Activated effector memory CD4-positive, alpha-beta T cell treated with Interleukin-2 at 50 U/mL for 16 hours (primary cell): ENCODE measurements at places on chromosomes 16 and 17.

- no peak for DNase-seq
These were observed 208.3 kb upstream of the SALL1 start for GRCh38 chr16:51359141-51359955.

- no peak for DNase-seq
These were observed 91.5 kb upstream of the HAS3 start for GRCh38 chr16:69013991-69014390.

GRCh38 chr17:28928061-28928460 lies 23.3 kb downstream of the PHF12 start:
- DNase-seq: no peak

GRCh38 chr17:17186551-17187505 lies 19.3 kb downstream of the PLD6 start:
- DNase-seq: no peak

DNA sequence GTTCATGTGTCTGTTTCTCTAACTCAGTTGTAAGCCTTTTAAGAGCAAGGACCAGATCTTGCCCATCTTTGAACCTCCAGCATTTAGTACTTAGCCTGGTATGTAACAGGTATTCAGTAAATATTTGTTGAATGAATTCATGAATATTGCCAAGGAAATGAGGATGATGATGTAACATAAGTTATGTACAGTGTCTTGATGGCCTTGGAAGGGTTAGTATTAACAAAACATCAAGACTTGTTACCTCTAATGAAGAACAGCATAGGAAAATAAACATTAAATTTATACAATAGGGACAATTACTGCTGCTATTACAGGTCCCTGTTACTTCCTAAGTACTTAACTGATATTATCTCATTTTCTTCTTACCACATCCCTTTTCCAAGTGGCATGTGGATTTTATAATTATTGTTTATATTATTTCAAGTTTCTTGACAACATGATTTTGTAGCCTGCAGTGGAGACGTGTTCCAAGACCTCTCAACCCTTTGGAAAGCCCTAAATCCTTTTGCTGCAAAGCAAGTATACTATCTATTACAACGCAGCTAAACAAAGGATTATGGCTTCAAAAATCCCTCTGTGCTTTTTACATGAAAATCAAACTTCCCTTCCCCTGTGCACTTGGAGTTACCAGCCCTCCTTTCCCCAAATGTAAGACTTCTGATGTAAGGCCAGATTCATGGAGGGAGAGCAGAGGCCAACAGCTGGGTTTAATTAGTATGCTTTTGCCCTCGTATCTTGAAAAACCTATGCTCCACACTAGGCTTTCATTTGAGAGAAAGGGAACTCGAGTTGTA lies 77.4 kb upstream of the SMIM36 start:
- no peak for DNase-seq

DNA sequence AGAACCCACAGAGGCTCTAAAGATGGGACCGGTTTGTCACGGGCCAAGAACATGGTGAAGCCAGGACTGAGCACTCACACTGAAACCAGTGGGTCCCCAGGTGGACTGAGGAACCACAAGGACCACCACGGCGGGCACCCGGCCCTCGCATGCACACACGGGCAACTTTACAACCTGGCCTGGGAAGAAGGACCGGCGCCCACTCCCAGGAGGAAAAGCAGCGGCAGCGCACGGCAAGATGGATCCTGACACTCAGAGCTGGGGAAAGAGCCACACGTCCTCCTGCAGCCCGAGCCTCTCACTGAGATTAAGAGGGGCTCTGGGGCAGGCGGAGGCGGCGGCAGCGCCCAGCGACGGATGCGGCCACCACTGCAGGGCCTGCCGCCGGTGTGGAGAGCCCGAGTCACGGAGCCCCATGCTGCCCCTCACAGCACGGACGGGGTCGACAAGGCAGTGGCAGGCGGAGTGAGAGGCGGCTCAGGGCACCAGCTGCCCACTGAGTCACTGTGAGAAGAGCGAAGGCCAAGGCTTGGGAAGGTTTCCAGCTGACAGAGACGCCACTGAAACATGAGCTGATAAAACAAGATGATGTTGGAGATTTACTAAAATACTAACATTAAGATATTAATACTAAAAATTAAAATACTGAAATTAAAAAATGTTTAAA lies 118.3 kb downstream of the ANKRD11 start:
- no peak for DNase-seq

DNA sequence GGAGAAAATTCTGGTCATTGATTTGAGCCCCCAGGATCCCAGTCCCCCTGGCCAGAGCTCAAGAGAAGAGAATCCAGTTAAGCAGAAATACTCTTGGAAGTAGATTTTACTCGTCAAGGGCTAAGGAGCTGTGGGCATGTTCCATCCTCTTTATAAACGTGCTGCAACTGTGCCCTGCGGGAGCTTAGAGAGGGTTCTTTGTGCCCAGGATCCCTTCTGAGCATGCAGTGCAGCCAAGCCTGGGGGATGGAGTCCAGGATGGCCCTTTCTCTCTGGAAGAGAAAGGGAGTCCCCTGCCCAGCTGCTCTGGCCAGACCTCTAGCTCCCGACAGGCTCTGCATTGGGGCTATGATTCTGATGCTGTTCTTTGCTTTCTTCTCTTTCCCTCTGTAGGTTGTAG lies 9.5 kb upstream of the LGALS9 start:
- no peak for DNase-seq

DNA sequence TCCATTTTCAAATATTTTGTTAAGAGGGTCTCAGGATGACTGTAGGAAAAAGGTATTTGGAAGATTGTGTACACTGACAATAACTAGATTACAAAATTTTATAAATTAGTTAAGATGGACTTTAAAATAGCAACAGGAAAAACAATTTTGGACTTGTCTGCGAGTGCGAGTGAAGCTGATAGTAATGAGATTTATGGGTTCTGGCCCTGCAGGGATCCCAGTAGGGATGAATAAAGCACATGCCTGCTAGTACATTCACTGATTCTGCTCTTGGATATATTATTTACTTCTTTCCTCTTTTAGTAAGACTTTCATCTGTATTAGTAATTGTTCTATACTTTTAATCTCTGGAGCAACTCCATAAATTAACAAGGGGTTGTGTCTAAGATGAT lies 28.2 kb downstream of the PRKCA start:
- no peak for DNase-seq

- DNase-seq: no peak
These were observed 15.2 kb upstream of the KPNA2 start for GRCh38 chr17:68020409-68020756.

GRCh38 chr17:39960524-39961041 lies 2.2 kb upstream of the GSDMA start:
- DNase-seq: no peak

DNA sequence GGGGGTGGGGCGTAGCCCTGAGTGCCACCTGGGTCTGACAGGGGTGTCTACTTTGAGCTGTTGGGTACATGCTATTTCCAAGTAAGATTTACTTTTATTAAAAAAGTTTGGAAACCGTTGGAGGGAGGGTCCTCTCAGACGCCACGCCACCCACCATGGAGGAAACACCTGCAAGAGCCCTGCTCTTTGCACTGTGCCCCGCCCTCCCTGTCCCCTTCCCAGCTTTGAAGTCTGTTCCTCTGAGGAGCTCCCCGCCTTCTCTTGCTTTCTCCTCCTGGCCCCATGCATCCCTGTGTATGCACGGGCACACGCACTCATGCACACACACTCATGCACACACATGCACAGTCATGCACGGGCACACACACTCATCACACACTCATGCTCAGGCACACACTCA lies 15.5 kb downstream of the ADGRG1 start:
- no peak for DNase-seq

DNA sequence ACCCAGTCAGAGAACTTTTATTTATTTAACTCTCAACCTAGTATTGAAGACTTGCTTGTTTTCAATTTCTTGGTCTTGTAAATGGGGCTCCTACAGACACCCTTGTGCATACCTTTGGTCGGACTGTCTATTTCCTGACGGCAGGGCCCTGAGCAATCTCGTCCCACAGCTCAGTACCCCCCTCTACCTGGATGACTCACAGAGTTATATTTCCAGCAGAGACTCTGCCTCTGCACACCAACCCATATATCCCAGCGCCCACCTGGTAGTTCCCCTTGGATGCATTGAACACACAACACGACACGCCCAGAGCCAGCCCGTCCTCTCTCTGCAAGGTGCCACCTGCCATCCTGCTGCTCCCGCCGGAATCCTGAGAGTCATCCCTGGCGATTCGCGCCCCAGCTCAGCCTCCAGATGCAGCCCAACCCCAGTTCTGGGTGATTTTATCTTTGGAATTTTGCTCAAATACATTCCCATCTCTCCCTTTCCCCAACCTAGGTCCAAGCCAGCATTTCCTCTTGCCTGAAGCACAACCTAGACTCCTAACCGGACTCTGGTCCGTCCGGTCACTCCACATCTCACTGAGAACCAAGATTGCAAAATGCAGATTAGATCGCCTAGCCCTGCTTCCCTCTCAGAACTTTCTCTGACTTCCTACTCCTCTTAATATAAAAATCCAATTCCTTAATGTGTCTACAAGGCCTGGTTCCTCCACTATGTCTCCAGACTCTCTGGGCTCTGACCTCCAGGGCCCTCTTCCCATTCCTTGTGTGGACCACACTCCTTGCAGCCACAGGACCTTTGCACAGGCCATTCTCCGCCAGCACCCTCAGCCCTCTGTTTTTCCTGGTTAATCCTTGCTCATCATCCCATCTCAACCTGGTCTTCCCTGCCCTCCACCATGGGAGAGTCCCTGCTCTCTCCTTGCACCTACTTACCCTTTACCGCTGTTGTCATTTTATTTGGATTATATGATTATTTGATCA lies 129.2 kb downstream of the SEC14L1 start:
- no peak for DNase-seq

- no peak for DNase-seq
These were observed 6.3 kb downstream of the CCL11 start for GRCh38 chr17:34291721-34292348.

- DNase-seq: no peak
These were observed 349.8 kb downstream of the SEC14L1 start for GRCh38 chr17:77490361-77491183.

DNA sequence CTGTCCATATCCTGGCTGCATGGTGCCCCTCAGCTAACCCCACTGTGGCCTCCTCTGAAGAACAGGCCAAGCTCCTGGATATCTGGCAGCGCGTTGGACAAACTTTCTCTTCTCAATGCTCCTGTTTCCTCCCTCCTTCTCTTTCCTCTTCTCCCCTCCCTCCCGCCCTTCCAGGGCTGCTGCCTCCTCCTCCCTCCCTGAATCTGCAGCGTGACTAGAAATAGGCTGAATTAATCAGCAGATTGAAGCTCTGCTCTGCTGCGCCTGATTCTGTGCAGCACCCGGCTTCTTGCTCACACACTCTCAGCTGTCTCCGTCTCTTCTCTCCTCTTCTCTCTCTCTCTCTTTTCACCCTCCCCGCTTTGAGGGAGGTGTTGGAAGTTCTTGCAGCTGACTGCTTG lies 19.8 kb downstream of the TMEM94 start:
- no peak for DNase-seq

- DNase-seq: no peak
These were observed 6.7 kb downstream of the SMTNL2 start for GRCh38 chr17:4590981-4591453.

- DNase-seq: no peak
These were observed 15.7 kb upstream of the RPL38 start for GRCh38 chr17:74187761-74188160.

GRCh38 chr16:88471575-88471974 lies 18.5 kb downstream of the ZFPM1 start:
- DNase-seq: no peak

GRCh38 chr16:48810436-48810802 lies 200.4 kb upstream of the N4BP1 start:
- no peak for DNase-seq

DNA sequence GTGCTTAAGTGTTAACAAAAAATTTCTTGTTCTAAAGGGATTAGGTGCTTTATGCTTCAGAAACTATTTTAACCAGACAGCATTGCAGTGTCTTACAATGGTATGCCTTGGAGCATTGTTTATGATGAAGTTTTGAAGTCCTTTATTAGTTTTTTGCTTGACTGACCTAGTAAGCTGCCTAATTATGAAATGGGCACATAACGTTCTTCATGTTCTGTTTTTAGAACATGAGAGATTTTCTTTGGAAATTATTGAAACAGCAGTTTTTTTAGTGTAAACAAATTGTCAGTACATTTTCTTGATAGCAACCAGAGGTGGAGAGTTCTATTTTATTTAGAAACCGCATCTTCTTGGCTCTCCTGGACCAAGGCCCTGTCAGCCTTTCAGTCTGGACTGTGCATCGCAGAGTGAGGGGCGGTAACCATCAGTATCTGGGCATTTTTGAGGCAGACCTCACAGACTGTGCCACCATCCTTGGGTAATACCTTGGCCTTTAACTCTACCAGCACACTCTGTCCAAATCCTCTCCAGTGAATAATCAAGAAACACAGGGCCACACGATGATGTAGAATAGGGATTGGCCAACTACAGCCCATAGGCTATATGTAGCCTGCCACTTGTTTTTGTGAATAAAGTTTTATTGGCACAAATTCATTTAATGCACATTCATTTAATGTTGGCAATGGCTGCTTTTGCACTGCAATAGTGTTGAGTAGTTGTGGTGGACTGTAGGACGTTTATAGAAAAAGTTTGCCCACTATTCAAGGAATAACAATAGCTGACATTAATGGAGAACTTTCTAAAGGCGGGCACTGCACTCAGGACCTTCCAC lies 81.1 kb downstream of the VPS35L start:
- DNase-seq: no peak

GRCh38 chr16:25109643-25110042 lies 1.9 kb upstream of the LCMT1 start:
- no peak for DNase-seq

DNA sequence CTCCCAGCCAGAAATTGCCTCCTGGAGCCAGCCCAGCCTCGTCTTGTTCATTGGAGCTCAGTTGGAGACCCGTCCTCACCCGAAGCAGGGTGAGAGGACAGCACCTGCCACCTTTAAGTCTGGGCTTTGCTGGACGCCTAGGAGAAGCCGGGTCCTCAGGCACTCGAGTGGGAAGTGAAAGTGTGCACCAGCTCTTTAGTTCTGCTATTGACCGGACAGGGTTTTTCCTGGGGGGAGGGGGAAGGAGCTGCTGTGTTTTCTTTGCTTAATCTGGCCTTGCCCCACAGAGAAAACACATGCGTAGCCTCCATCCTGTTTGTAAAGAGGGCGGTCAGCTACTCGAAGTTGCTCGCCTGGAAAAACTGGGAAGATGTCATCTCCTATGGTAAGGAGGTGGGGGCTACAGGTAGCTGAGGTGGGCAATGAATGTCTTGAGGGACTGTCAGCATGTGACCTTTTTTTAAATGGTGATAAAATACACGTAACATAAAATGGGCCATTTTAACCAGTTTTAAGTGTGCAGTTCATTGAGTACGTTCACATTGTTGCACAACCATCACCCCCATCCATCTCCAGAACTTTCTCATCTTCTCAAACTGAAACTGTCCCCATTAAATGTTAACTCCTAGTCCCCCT lies 34.4 kb downstream of the CMIP start:
- no peak for DNase-seq
